T-helper 22 cell (primary cell): ENCODE measurements at places on chromosomes 5 and 9.
A peak's percentile ranks its signal among the peaks of the same experiment; 100 is the strongest.

DNA sequence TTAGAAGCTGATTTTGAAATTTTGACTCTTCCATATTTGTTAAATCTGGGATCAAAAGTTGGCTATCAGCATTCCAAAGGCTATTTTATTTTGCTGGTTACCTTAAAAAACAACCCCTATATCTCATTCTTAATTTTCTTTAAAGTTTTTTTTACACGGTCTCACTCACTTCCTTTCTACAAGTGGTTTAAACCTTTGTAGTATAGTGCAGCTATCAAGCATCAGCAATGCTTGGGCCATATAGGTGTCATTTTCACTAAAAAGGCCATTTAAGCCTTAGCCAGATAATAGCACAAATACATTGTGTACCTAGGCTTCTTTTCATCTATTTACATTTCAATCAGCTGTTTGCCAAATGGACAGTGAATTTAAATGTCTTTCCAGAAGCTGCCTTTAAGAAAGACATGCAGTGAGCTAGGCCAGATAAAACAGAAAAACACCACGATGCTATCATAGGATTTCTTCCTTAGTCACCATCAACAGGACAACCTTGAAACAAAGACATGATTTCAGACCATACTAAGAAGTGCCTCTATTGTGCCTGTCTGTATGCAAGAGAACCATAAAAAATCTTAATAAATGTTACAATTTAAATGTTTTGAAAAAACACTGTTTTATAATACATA, 104.2 kb downstream of the RAPGEF6 start:
- DNase-seq, result no peak

GRCh38 chr5:102307232-102307631, 11.1 kb upstream of the SLCO4C1 start:
- DNase-seq, result no peak

DNA sequence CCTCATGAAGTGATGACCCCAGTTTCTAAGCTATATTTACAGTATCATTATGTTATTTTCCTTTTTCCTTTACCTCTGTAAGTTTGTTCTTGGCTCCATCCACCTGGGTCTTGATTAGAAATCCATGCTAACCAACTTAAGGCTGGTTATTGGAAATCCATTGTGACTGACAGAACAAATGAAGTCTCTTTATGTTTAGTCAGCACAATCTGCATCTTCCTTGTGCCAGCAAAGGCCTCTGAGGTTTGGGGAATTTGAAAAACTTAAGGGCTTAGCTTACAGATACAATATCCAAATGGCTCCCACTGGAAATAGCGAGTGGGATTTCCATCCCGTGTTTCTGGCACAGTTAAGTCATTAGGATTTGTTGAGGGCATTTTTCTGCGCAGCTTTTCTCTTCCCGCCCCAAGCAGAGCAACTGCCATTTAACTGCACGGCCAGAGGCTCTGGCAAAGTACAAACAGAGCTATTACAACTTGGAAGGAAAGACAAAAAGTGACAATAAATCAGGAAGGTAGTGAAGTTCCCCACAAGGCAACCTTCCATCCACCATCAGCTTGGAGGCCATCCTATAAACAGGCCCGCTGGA, 64.2 kb downstream of the DCP2 start:
- no peak for DNase-seq

DNA sequence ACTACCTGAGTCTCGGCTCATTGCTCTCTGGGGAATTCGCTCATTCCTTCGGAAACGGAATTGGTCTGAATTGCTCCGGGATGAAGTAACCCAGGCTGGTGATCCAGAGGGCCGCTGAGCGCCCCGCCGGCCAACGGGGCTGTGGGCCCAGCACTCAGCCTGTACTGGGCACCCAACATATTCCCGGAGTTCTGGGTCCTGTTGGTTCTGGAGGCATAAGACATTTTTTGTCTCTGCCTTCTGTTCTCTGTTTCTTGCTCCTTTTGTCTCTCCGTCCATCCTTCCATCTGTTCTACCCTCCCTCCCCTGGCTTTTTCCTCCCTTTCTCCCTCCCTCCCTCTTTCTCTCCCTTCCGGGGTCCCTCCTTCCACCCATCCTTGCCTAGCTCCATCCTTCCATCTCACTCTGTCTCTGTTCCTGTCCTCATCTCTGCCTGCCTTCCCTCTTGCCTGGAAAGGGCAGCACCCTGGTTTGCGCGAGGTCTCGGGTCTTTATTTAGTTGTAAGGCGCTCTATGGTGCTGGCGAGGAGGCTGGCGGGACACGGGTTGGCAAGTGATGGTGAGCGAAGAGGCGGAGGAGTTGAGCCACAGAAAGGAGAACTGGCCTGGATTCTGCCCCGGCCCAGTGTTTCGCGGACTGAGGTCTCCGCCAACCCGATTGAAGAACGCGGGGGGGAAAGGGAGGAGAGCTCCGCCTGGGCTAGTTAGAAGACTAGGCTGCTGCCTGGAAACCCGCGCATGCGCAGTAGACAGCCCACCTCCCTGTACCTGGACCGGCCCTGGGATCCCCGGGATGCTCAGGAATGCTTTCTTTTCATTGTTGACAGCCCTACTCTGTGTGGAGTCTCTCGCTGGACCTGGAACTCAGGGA, 1468.0 kb downstream of the FOXD4L5 start:
- peak; percentile 36 for DNase-seq

DNA sequence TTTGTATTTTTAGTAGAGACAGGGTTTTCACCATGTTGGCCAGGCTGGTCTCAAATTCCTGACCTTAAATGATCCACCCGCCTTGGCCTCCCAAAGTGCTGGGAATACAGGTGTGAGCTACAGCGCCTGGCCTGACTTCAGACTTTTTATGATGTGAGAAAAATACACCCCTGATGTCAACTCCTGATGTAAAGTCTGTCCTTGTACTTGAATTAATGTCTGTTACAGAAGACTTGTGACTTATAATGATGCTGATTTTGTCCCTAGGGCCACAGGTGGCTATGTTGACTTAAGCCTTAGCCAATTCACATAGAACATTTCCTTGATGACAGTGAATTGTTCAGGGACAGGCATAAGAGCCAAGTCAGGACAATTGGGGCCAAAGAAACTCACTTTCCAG, 42.5 kb upstream of the MELK start:
- DNase-seq, result no peak
